ENCODE measurements at places on chromosomes 5 and 9. TPM values are rescaled to one million over a fixed set of nuclear protein-coding genes. Genes with fewer than 3 reads are reported as not detected.

The ZMYND19 gene
- 10.2 TPM for total RNA-seq

GRCh38 chr9:3471883-3472282, 53.9 kb downstream of the RFX3 start:
- DNase-seq = no peak

GRCh38 chr9:13963005-13963653, 350.8 kb downstream of the NFIB start:
- no peak for DNase-seq

DNA sequence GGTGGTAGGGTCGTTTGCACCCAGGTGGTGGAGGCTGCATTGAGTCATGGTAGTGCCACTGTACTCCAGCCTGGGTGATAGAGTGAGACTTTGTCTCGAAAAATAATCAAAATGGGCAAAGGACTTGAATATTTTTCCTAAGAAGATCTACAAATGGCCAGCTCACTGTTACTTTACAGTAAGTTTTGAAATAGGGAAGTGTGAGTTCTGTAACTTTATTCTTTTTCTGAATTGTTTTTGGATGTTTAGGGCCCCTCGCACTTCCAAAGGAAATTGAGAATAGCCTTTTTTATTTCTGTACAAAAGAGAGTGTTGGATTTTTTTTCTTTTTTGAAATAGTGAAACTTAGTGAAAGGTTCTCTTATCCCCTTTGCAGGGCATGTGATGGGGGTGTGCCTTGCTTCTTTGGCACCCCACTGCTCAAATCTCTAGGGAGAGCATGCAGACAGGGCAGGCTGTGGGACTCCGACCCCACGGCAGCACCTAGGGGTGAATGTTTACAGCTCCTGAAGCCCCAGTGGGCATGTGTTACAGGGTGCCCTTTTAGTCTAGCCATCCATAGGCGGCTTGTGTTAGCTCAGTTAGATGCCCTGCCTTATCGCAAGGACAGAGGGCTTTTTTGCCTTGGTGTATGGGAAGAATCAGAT, 33.3 kb downstream of the GPBP1 start:
- DNase-seq = no peak

- peak; percentile 80 for DNase-seq
Observed at GRCh38 chr9:90987566-90987965, 185.9 kb downstream of the SYK start.

GRCh38 chr9:71326360-71326759, 204.9 kb upstream of the TRPM3 start:
- peak; percentile 78 for DNase-seq

The BAAT gene
- not detected for total RNA-seq

- DNase-seq = no peak
Observed at GRCh38 chr5:151461312-151461711, 13.9 kb downstream of the SLC36A1 start.

DNA sequence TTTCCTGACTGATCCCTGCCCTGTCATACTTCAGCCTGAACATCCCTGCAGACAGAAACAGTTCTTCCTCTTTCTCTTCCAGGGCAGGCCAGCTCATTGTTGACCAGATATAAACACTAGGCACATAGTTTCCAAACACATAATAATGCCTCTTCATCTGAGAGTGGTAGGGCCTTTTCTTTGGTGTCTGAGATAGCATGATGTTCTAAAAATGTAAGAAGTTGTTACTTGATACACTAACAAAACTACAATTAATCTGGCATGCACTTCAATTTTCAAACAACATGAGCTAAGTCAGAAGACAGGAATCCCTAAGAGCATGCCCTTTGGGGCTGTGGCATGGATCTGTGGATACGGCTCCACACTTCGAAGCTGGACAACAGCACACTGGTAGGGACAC, 246.6 kb downstream of the SPOCK1 start:
- DNase-seq = no peak

The MAPKAP1 gene
- total RNA-seq = 94.4 TPM

GRCh38 chr5:9515436-9515835, 30.4 kb downstream of the SEMA5A start:
- DNase-seq = no peak

DNA sequence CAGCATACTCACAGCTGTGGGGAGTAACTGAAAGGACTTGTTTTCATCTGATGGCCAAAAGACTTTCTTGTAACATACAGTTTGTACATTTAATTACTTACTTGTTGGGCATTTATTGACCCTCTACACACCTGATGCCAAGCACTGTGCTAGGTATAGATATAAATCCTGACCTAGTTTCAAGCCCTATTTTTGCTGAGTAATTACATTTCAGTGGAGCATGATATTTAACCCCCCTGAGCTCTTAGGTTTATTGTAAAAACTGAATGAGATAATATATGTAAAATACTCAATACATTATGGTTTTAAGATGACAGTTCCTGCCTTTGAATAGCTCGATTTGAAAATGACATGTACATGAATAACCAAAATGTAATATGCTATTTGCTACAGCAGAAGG, 68.1 kb upstream of the SLC12A2 start:
- DNase-seq = no peak

- peak; percentile 97 for DNase-seq
Observed at GRCh38 chr9:98248737-98249474, 6.5 kb downstream of the TBC1D2 start.
